ENCODE measurements at places on chromosomes 12 and 14.

- no peak for DNase-seq
Observed at GRCh38 chr12:40127408-40127807, 21.5 kb upstream of the SLC2A13 start.

DNA sequence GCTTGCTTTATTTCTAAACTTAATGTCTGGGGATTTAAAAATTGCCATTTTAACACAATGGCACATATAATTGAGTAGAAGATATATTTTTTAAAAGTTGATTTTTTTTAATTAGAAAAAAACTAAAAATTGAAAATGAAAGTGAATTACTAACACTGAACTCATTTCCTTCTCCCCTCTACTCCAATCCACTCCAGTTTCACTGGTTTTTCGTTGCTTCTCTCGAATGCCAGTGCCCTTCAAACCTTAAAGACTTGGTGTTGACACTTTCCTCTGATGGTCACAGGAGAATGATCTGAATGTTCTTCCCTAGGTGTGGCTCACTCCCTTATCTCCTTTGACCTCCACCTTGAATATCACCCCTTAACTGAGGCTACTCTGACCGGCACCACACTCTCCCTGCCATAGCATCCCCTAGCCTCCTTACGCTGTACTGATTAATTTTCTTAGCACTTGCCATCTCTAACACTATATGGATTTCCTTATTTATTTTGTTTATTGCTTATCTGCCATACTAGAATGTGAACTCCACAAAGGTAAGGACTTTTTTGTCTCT lies 107.1 kb downstream of the LIN7A start:
- no peak for DNase-seq

- no peak for DNase-seq
Observed at GRCh38 chr14:30291216-30291615, 267.7 kb upstream of the G2E3 start.

GRCh38 chr12:24244801-24245200 lies 295.3 kb upstream of the SOX5 start:
- DNase-seq = no peak

DNA sequence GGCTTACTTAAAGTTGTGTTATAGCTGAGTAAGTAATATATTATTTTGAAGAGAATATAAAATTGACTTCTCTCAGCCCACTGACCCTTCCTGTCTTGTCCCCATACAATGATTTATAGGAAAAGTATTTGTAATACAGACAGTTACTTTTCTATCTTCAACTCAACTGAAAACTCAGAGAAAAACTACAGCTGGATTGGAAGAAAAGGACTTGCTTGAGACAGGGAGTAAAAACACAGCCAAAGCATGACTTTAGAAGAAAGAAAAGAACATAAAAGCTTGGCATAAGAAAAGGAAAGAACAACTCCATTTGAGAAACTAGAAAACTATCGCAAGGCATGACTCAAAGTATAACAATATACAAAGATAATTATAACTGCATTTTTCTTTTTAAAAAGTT lies 57.5 kb downstream of the MSRB3 start:
- no peak for DNase-seq

GRCh38 chr14:62117010-62117750 lies 355.0 kb downstream of the SNAPC1 start:
- DNase-seq = peak; percentile 70

GRCh38 chr12:114784526-114784925 lies 100.6 kb upstream of the TBX3 start:
- no peak for DNase-seq

GRCh38 chr12:92434607-92435025 lies 268.2 kb upstream of the PLEKHG7 start:
- DNase-seq = no peak

DNA sequence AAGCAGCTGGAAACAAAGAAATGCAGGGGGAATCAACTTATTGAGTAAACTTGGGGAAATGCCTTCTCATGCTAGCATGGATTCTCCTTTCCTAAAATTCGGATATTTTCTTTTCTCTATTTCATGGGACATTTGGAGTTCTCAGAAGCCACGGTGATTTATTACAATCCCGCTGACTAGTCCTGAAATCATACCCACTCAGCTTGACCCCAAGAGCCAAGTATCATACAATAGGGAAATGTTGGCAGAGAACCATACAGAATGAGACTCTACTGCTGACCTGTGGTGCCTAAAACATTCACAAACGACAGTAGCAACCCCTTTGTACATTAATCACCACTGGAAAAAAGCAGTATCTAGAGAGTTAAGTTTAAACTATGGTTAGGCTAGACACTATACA lies 112.4 kb downstream of the KICS2 start:
- no peak for DNase-seq

DNA sequence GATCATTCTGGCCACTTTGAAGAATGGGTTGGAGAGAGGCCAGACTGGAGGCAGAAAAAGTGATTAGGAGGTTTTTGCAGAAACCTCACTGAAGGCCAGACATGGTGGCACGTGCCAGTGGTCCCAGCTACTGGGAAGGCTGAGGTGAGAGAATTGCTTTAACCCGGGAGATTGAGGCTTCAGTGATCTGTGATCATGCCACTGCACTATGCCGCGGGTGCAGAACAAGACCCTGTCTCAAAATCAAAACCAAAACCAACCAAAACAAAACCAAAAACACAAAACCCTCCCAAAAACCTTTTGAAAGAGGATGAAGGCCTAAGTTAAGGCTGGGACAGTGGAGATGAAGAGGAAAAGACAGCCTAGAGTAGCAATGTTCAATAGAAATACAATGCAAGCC lies 15.2 kb upstream of the CFAP54 start:
- DNase-seq = no peak

DNA sequence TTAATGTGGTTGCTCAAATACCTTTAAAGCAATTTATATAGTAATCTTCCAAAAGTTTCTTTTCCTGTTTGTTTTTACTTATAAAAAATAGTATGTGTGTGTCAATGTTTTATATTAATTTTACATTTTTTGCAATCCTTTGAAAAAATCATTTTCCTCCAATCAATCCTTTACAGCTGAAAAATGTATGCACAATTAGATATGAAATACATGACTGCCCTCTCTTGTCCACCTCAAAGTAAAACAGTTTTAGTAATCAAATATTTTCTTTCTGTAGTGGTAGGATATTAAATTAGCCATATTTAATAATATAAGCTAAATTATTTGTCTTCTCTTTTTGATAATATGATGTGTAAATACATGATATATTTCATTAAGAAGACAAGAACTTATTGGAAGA lies 269.9 kb downstream of the ADAMTS20 start:
- no peak for DNase-seq

GRCh38 chr12:94053676-94054075 lies 94.7 kb upstream of the PLXNC1 start:
- no peak for DNase-seq

DNA sequence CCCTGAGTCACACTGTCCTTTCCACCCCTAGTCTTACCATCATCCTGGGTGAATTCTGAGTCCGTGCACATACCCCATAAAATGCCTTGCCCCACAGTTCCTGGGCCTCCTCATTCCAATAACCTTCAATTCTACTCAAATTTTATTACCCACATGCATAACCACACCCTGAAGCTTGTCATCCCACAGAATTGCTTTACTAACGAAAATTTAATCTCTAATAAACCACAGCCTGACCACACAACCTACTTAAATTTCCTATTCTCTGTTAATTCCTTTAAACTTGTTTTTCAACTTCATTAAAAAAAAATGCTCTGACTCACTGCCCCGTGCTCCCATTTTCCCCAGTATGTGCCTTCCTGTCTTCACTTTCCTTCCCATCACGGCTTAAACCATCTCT lies 205.9 kb downstream of the PHLDA1 start:
- no peak for DNase-seq

- DNase-seq = no peak
Observed at GRCh38 chr12:946212-946611, 3.3 kb downstream of the RAD52 start.

DNA sequence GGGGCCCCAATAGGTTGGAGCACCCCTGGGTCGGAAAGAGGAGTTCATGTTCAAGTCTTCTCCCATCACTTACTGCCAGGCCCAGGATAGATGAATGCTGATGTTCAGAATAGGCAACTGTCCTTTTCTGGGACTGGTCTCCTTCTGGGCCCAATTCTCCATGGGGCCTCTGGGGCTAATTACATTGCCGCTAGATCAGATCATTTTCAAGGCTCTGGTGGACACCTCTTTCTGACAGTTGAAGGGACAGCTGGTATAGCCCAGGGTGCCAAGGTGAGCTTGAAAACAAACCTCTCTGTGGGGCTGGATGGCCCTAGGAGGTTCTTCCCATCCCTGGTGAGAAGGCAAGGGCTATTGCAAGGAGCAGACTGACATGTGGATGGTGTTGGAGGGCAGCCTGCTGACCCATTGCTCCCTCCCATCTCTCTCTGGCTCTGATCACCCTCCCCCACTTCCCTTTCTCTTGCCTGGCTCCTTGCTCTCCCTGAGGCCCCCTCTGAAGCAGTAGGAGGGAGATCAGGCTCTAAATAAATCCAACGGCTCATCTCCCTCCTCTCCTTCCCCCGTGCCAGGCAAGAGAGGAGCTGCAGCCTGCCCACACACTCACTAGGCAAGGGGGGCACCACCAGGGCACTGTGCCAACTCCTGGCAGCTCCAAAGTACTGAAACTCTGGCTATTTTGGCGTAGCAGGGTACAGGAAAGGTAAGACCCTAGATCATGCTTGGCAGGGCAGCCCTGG lies 1.9 kb downstream of the CACNB3 start:
- no peak for DNase-seq

GRCh38 chr12:14612898-14613445 lies 45.3 kb upstream of the PLBD1 start:
- no peak for DNase-seq

DNA sequence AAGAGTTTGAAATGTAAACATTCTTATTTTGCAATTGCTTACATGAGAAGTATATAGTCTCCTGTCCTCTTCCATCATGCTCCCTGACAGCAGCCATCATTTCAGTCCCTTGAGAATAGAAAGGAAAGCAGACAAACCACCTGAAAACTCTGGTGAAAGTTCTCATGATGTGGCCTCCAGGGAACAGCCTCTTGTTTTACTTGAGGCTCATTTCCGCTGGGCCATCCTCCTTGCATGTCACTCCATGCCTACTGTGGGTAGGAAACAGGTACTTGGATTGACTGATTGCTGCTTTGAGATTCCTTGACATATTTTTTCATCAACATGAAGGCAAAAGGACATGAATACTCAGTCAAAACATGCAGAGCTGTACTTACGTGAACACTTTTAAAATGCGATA lies 6.0 kb downstream of the SYT1 start:
- DNase-seq = no peak

DNA sequence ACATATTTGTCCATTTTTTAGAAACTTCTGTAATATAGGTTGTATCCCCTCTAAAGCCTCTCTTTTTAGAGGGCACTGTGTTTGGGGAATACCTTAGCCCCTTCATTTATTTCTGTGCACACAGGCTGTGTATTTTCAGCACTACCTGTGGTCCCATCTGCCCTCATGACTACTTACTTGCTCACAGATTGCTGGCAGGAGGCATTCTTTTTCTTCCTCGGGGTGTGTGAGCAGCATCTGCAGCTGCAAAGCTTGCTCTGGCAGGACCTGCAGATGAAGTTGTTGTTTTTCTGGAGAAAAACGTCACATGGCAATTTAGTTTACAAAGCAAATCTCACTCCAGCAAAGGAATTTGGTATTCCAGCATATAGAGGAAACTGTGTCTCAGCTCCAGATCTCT lies 24.3 kb downstream of the ANG start:
- no peak for DNase-seq

DNA sequence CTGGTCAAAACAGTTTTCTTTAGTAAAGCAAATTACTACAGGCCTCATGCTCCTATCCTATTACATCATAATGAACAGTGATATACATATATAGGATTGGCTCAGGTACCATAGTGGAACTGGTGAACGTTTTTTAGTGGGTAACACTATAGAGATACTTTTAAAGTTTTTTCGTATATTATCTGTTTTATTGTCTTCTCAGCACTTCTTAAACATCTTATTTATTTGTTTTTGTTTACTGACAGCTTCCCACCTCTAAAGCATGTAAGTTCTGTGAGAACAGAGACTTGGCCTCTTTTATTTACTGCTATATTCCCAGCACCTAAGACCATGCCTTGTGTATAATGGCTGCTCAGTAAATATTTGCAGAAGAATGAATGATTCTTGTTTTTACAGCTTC lies 81.1 kb upstream of the PSMA6 start:
- no peak for DNase-seq

DNA sequence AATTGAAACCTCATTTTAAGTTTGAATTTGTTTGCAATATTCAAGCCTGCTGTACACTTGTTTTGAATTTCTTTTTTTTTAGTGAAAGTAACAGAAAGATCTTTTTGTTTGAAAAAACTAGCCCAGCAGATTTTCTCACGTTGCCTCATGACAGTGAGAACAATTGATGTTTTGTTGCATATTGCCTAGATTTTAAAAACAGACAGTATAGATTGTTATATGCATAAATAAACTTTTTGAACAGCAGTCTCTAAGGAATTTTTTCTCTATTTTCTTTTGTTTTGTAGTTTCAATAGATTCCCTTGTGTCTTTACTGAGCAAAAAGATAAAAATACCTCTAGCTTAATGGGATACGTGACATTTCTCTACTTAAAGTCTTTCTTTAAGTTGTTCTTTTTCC lies 15.4 kb downstream of the OR6C6 start:
- DNase-seq = no peak
